ENCODE measurements at places on chromosomes 3 and 15. TPM values are rescaled to one million over a fixed set of nuclear protein-coding genes. Genes with fewer than 3 reads are reported as not detected.

- DNase-seq: no peak
Measured at GRCh38 chr3:25120665-25121064, 307.4 kb upstream of the RARB start.

DNA sequence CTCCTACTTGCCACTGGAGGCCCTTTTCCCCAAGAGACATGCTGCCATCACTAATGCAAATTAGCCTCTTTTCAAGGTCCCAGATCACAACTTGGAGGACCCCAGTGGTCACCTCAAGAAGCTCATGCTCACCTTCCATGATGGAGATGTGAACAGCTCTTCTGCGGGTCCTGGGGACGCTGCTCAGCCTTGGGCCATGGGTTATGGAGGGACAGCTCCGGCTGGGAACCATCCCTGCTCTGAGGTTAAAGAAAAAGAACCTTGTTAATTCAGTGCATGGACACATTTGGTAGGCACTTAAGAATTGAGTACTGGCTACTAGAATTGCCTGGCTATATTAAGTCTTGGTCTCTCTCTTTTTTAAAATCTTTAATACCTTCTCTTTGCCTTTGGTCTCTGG lies 56.8 kb downstream of the WDR76 start:
- DNase-seq: no peak

- DNase-seq: no peak
Measured at GRCh38 chr3:189953551-189953950, 167.1 kb downstream of the P3H2 start.

DNA sequence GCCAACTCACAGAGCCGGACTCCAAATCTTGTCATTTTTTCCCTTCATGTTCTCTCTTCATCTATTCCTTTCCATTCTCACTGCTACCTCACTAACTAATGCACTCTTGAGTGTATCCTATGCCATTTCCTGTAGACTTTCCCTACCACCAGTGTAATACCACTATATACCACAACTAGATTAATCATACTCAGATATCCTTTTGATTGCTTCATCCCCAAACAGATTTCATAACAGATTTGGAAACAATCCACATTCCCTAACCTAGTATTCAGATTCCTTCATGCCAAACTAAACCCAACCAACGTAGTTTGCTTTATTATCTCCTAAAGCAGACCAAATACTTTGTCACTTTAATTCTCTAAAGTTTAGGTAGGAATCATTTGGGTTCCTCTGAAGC lies 2.6 kb upstream of the PLOD2 start:
- no peak for DNase-seq

GRCh38 chr15:57364282-57365007 lies 11.9 kb upstream of the CGNL1 start:
- DNase-seq: no peak

GRCh38 chr3:45965653-45966052 lies 22.4 kb downstream of the CXCR6 start:
- no peak for DNase-seq

DNA sequence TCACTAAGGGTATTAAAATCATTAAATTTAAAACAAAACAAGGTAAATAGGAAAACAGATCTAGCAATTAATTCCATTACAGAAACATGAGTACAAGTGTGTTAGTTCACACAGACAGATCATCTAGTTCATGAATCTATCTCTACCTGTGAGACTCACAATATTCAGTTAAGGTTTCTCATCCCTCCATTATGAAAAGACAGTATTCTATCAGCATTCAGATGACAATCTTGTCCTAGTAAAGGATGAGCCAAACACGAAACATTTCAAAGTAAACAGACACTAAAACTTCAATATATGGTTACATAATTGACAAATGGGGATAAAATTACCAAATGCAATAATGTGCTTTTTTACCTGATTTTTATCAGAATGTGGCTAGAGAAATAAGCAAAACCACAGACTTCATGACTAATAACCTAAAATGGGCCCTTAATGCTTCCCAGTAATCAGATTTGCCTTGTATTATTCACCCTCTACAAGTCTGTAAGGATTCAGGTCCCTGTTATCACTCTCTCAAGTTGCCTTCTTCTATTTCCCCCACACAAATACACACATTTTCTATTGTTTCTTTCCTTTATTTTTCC lies 126.8 kb downstream of the DLG1 start:
- no peak for DNase-seq

The TNFSF10 gene
- not detected for total RNA-seq

The FRMD5 gene
- 0.46 TPM for total RNA-seq

The RHOA gene
- 321 TPM for total RNA-seq
